Caki2 (cell line): ENCODE measurements at places on chromosomes 13 and 19. TPM values are rescaled to one million over a fixed set of nuclear protein-coding genes. Genes with fewer than 3 reads are reported as not detected.

Gene RNASEH2B
- 53.0 and 153 TPM in 2 replicates for total RNA-seq

Gene F10
- total RNA-seq, result not detected in 2 replicates

Gene MAMSTR
- total RNA-seq, result 0.34 TPM in 1 of 2 replicates, not detected in the other

Gene FTL
- total RNA-seq, result 13,494 and 14,762 TPM in 2 replicates

Gene SHISA7
- not detected in 2 replicates for total RNA-seq

Gene ZNF433
- total RNA-seq, result 0.20 TPM in 1 of 2 replicates, not detected in the other

Gene GPR4
- not detected in 2 replicates for total RNA-seq

Gene B3GNT3
- total RNA-seq, result 9.8 and 15.8 TPM in 2 replicates

Gene FAM216B
- total RNA-seq, result not detected in 2 replicates

Gene ARRDC2
- total RNA-seq, result 57.4 and 76.7 TPM in 2 replicates
